ENCODE measurements at places on chromosomes 12 and 14. TPM values are rescaled to one million over a fixed set of nuclear protein-coding genes. Genes with fewer than 3 reads are reported as not detected.

CLEC1A gene
- not detected for total RNA-seq

OSBPL8 gene
- total RNA-seq, result 54.2 TPM

TTC9 gene
- 0.05 TPM for total RNA-seq

A2ML1 gene
- 0.32 TPM for total RNA-seq

KLRB1 gene
- total RNA-seq, result not detected

ATL1 gene
- total RNA-seq, result 4.5 TPM

TSPAN8 gene
- total RNA-seq, result 0.50 TPM

ACTN1 gene
- total RNA-seq, result 45.9 TPM

DNA sequence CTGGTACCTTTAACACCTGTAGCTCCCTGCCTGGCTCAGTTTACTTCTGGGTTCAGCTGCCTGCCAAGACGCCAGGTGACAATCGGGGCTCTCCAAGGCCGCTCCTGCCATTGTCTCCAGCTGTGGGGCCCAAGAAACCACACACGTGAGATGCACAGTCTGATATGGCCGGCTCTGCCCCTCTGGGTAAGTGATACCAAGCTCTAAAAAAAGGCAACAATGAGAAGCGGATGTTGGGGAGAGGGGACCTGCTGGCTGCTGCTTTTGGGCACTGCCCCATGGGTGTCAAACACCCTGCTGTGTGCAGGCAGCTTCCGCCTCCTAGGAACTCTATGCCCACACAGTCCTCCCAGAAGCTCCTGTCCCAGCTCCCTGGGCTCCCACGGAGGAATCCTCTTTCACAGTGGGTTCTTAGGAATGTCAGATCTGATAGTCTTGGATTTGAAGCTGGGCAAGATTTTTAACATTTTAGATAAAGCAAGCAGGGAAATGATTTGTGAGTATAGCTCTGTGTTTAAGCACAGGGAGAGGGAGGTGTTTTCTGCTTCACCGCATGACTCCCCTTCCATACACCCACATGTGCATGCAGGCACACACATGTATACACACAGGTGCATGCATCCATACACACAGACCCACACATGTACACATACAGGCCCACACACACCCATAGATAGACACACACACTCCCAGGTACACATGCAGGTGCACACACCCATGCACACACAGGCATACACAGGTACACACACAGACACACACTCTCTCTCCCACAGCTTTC, 1135.8 kb downstream of the BCL11B start:
- DNase-seq, result no peak

DNA sequence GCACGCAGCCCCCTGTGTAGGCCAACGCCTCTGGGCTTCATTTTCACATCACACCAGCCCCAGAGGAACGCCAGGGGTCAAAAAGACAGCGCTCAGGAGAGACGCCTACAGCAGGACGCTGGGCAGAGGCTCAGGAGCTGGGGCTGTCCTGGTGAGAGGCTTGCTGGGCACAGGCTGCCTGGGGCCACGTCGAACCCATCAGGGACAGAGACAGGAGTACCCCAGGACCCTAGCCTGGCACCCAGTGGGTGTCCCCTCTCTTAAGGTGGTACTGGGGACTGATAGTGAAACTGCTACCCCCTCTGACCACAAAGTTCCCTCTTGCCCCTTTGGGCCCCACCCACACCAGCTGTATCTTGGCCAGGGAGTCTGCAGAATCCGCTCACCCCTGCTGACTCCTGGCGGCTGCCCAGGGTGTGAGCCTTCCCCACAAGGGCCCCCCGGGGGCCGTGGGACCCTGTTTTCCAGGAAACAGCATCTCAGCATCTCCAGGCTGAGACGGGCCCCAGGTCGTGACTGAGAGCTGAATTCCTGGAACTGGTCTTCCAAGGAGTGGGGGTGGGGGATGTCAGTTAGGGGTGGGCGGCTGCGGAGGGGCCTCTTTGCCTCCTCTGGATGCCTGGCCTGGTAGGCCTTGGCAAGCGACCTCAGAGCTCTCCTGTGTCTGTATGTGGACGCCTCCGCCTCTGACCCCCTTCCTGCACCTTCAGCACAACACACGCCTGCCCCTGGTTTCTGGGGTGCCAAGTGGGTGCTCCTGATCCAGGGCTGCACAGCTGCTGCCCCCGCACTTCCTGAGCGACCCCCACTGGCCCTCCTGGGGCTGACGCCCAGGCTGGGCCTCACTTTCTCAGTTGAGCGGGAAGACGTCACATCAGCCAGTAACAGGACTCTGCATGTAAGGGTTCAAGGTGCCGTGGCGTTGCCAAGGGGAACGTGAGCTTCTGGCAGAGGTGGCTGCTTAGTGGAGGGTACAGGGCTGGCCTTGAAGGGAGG, 321.9 kb upstream of the RTL1 start:
- no peak for DNase-seq

DNA sequence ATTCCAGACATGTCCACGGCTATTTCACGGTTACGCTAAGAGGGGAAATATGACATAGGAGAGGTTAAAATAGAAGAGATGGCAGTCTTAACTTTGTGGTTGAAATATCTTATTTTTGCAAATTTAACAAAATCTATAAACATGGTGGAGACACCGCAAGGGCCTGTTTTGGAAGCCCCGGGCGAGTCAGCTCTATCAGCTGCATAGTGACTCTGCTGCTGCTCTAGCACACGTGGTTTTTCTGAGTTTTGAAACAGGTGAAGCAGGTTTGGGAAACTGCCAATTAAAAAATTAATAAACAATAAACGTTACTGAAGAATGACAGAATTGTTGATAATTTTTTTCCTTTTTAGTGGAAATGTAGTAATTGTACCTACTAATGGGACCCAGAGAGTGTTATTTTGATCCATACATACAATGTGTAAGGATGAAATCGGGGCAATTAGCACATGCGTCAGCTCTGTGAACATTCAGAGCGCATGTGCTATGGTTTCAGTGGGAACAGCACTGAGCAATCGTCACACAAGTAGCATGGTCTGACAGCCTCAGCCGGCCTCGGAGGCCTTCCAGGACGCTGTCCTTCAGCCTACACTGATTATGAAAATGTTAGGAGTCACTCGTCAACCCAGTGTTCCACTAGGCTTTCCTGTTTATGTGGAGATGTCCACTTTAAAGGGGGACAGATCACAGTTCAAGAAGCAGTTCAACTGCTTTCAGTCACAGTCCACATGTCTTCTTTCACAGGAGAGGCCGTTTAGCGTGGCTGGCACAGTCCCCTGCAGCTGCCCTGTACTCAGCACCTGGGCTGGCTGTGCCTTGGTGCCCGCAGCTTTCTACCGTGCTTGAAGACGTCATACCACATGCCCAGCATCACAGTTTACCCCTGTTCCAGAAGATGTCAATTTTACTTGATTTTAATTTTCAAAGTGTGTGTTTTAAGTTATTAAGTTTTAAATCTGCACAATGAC, 51.8 kb downstream of the MOK start:
- no peak for DNase-seq

DNA sequence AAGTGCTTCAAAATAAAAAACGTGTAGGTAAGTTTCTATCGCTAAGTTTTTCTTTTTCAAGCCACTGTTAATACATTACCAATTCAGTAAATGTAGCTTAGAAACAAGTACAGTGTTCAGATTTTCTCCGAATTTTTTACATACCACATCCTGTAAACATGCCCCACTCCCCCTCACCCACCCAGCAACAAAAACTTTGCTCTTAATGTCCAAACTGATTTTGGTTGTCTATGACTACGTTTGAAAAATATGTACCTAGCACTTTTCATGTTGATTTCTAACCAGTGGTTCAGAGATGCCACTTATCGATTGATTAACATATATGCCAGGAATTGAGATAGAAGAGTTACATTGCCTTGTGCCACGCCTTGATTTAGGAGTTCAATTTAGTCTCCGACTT, 663 bp upstream of the LIN7A start:
- DNase-seq, result no peak

- no peak for DNase-seq
Measured at GRCh38 chr12:14952299-14952921, 9.0 kb downstream of the ARHGDIB start.

- DNase-seq, result no peak
Measured at GRCh38 chr14:56289155-56289554, 170.9 kb downstream of the PELI2 start.

GRCh38 chr14:80310938-80311750, 99.8 kb upstream of the DIO2 start:
- DNase-seq, result peak; percentile 85

DNA sequence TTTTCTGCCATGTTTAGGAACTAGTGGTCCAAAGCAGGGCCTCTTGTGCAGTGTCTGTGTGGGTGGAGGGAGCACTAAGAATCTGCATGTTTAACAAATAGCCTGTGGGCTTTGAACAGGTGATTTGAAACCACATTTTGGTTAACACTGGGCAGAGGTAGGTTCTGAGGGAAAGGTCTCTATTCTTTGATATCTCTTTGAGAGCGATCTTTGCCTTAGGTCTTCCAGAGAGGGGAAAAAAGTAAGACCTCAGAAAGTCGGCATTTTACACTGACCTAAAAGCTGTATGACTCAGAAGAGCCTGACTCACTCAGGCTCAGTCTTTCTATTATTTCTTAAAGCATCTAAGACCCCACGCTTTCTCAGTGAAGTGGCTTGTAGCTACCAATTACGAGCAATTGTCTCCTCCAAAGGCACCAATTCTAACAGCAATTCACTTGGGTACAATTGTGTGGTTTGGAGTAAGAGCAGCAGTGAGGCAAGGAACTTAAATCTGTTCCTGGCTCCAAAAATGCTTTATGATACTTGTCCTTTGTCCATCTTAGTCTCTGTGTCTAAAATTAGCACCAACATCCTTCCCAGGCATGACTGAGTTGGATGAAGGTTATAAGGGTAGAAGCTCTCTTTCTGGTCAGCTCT, 8.8 kb downstream of the EIF2B2 start:
- peak; percentile 69 for DNase-seq

GRCh38 chr14:55957950-55958349, 160.3 kb upstream of the PELI2 start:
- DNase-seq, result no peak

DNA sequence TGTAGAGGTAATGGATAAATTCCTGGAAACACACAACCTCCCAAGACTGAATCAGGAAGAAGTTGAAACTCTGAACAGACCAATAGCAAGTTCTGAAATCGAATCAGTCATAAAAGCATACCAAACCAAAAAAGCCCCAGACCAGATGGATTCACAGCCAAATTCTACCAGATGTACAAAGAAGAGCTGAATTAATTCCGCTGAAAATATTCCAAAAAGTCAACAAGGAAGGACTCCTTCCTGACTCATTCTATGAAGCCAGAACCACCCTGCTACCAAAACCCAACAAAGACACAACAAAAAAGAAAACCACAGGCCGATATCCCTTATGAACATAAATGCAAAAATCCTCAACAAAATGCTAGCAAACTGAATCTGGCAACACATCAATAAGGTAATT, 81.5 kb downstream of the SLC38A4 start:
- no peak for DNase-seq

- no peak for DNase-seq
Measured at GRCh38 chr12:5033883-5034282, 9.8 kb upstream of the KCNA5 start.

- DNase-seq, result no peak
Measured at GRCh38 chr12:44127966-44128710, 292.3 kb downstream of the TMEM117 start.

DNA sequence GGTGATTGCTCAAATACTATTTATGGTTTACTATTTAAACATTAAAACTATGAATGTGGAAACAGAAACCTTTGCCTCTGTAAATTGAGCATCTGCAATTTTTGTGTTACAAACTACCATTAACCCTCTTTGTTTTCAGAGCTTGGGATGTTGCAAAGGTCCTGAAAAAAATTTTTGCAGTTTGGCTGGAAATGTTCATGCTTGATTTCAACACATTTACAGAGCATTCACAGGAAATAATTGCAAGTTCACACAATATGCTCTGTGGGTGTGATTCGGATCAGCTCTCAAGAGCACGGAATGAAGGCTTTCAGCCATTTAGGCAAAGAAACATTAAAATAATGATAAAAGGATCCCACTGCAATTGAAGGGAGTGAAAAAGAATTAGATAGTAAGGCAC, 232.9 kb downstream of the ATP23 start:
- no peak for DNase-seq

DNA sequence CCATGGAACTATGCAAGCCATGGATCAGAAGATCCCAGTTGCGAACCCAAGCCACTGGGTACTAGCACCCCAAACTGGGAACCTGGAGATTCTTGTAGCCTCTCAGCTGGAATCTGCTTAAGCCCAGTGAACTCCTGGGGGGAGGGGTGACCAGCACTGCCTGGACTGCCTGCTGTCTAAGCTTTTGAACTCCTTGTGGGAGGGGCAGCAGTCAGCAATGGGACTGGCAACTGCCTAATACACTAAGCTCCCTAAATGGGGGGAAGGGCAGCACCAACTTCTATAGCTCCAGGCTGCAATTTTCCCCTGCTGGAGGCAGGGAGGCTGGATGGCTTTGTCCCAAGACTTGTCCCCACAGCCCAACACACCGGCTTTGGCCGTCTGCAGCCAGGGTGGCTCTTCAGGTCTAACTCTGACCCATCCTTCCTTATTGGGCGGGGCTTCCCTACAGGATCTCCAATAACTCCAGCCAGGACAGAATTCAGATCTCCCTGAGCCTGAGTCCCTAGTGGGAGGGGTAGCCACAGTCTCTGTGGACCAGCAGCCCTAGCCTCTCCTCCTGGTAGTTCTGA, 485.1 kb downstream of the SOX5 start:
- DNase-seq, result no peak

All from SK-MEL-5 (cell line).